ENCODE measurements at places on chromosomes 1 and 21.

DNA sequence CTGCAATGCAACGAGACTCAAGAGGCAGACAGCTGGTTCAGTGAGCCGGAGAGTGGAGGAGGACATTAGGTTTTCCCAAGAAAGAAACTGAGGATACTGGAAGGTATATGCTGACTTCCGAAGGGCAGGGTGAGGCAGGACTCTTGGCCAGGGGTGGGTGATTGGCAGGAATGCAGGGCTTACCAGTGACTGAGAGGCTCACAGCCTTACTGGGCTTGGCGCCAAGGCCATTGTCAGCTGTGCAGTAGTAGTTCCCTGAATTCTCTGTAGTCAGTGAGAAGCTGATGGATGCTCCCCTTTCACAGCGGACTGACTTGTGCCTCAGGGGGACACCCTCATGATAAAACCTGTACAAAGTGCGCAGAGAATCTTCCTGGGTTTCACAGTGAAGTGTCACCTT is 9.6 kb downstream of the FCRL5 start:
- DNase-seq: no peak

DNA sequence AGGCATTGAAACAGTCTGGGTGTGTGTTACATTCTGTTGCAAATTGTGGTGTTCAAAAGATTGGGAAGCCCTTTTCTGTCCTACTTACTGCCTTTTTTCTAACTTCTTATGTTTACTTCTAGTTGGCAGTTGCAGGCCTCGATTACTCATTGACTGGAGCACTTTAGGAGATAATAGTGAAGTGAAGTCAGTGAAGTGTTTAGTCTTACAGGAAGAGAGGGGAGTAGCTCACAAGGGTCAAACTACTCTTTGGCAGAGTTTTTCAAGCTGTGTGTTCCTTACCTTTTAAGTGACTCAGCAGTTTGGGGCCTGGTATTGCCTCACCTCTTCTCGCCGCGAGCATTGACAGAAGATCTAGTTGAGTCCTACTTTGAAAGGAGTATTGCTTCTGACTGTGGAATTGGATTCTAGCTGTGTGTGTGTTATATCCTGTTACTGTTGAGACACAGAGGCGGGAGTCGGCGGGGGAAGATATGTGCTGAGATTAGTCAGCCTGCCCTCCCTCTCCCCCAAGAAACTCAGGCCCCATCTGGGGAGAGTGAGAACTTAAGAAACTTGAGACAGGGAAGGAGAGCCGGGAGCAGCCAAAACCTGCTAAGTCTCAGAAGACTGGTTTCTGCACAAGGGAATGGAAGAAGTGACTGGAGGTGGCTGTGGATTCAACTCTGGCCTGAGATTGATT is 19.3 kb downstream of the AHCYL1 start:
- no peak for DNase-seq

DNA sequence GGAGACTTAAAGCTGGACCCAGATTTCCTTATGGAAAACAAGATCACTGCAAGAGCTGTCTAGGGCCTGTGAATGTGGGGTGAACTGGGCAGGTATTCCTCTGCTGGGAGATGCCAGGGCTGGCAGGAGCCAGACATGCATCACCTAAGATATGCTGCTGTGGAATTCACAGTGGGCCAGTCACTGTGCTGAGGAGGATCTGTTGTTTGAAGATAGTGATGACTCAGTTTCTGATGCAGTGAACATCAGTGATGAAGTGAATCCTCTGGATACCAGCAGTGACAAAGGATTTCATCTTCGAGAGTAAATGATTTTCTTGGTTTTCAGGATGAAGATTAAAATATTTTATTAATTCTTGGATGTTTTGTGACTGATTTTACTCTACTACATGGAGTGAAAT is 29.9 kb upstream of the CAMSAP2 start:
- no peak for DNase-seq

GRCh38 chr1:56194701-56195300 is 384.6 kb downstream of the PLPP3 start:
- DNase-seq: no peak

DNA sequence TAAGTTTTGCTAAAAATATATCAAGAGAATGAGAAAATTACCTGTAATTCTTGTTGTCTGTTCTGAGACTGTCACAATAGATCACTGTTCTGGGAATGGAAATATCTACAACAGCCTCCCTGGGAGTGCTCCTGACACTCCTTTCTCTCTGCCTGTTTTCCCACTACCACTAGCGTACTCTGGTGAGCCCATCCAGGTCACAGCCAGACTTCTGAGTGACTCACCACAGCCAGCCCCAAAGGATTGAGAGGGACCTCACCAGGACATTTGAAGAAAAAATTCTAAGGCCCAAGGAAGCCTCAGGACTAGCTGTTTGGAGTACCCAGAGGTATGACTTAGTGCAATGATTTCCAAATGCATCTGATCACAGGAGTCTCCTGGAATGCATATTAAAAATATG is 39.0 kb upstream of the TADA1 start:
- no peak for DNase-seq

DNA sequence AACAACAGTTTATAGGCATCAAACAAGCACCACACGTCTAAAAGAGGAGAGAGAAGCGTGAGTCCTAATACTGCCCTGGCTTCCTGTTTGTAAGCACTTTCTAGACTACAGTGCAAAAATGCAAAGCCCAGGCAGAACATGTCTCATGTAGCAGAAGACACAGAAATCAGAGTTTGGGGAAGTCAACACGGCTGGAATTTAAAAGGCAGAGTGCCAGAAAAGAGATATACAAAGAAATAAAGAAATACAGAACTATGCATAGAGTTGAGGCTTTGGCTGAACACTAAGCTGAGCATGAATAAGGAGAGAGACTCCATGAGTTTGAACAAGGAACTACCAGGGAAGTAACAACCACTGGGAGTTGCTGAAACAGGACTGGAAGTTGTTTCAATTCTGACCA is 566.6 kb upstream of the NR5A2 start:
- no peak for DNase-seq

DNA sequence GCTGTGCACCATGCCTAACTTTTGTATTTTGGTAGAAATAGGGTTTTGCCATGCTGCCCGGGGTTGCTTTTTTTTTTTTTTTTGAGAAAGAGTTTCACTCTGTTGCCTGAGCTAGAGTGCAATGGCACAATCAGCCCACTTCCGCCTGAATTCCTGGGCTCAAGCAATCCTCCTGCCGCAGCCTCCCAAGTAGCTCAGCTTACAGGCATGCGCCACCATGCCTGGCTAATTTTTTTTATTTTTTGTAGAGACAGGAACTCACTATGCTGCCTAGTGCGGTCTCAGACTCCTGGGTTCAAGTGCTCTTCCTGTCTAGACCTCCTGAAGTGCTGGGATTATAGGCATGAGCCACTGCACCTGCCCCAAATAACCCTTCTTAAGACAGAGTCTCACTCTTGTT is 153.5 kb downstream of the SLC45A1 start:
- DNase-seq: no peak

DNA sequence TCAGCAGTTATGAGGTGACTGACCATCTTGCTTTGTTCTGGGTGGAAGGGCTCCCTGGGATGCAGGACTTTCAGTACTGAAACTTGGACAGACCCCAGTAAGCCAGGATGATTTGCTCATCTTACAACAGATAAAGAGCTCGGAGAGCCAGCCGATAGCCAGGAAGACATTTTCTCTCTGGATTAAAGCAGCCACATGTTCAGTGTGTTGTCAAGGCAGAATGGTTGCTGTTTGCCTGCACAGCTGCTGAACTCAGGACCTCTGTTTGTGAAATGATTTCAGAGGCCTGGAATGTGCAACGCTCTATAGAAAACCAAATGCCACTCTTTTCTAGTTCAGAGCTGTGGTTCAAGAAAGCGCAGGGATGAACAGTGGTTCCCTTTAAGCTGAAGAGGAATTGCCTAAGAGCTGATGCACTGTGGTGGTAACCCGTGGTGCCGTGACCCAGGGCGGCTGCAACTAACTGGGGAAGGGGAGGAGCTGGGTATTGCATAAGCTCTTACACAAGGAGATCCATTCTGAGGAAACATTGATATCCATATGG is 40.7 kb downstream of the CASQ2 start:
- DNase-seq: no peak

- DNase-seq: no peak
Measured at GRCh38 chr1:180928331-180929230, 15.9 kb downstream of the KIAA1614 start.
